Foreskin keratinocyte (primary cell): ENCODE measurements at places on chromosomes 12 and 14. TPM values are rescaled to one million over a fixed set of nuclear protein-coding genes. Genes with fewer than 3 reads are reported as not detected.

DNA sequence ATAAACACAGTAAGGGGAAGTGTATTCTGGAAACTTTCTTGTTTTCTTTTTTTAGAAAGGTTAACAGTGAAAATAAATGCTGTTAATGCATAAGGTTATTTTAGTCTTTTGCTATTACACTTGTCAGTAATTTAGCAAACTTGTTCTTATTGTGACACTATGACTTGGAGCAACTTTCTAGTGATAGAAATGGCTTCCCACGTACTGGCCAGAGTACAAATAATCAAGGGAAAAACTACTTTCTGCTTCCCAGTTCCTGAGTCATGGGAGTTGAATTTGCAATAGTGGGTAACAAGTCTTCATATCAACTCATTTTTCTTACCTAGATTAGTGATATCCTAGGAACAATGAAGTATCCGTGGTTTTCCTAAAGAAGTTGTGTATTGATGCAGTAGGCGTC is 1072.3 kb downstream of the FLRT2 start:
- DNase-seq: no peak

Gene P2RX7
- polyA plus RNA-seq: 0.04 TPM in 2 replicates

Gene UTP20
- 3.1 and 5.6 TPM in 2 replicates for polyA plus RNA-seq

GRCh38 chr12:32069071-32069470 is 37.6 kb upstream of the BICD1 start:
- DNase-seq: no peak

- no peak for DNase-seq
Measured at GRCh38 chr12:124460771-124461170, 106.6 kb downstream of the NCOR2 start.
